ENCODE measurements at places on chromosomes 2 and 18.
A peak's percentile ranks its signal among the peaks of the same experiment; 100 is the strongest.

- DNase-seq, result no peak
Observed at GRCh38 chr2:136129601-136130000, 11.7 kb upstream of the CXCR4 start.

- peak; percentile 10 for DNase-seq
Observed at GRCh38 chr18:77059294-77059916, 73.2 kb downstream of the MBP start.

GRCh38 chr2:178829299-178829960 lies 22.2 kb upstream of the TTN start:
- no peak for DNase-seq

GRCh38 chr18:47461406-47461948 lies 210.0 kb upstream of the SKOR2 start:
- no peak for DNase-seq

- no peak for DNase-seq
Observed at GRCh38 chr18:8097927-8098326, 511.3 kb upstream of the RAB12 start.

DNA sequence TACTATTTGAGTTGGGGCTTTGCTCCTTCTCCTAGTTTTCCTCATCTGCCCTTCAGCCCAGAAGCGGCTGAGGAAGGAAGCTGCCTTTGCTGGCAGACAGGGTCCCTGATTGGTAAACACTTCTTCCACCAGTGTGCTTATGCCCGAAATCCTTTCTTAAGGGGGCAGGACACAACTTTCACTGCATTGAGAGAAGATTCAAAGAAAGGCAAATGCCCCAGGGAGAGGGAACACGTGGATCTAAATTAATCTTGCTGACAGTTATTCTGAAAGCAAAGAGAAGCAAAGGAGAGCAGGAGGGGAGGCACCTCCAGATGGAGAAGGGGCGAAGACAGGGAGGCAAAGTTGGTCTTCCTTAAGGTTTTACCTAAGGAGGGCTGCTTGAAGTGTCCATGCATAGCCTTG lies 92.1 kb upstream of the EFEMP1 start:
- DNase-seq, result no peak

- no peak for DNase-seq
Observed at GRCh38 chr18:55114876-55115275, 155.6 kb upstream of the CCDC68 start.

DNA sequence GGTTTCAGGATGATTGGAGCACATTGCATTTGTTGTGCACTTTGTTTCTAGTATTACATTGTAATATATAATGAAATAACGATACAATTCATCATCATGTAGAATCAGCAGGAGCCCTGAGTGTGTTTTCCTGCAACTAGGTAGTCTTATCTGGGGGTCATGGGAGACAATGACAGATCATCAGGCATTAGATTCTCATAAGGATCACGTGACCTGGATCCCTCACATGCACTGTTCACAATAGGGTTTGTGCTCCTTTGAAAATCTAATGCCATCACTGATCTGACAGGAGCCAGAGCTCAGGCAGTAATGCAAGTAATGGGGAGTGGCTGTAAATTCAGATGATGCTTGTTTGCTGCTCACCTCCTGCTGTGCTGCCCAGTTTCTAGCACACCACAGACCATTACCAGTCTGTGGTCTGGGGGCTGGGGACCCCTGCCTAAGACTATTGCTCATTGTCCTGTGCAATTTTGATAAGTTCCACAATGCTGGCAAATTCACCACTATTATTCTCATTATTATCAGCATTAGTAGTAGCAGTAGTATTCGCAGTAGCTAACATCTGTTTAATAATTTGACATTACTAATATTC lies 428.7 kb upstream of the TNP1 start:
- no peak for DNase-seq

GRCh38 chr2:238158509-238159070 lies at the start of gene ERFE:
Gene ERFE, plus strand, starts transcription at chr2:238158970. Its CDS starts 38 bp downstream, at chr2:238159008.
- DNase-seq, result no peak

GRCh38 chr2:224438726-224439125 lies 36.8 kb upstream of the FAM124B start:
- DNase-seq, result no peak

DNA sequence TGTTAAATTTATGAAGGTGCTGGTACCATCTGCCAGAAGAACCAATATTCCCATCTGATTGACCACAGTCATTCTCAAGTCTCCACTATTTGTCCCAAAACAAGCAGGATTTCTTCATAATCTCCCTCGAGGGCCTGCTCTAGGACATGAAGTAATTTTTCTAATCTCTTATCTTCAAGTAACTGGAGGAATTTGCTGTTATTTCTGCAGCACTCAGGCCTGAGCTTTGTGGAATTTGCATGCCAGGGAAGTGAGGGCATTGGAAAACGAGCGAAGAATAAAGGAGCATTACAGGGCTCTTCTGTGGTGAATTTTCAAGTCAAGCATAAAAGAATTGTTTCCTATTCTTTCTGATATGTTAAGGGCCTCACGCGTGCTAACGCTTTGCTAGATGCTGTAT lies 161.2 kb upstream of the EPAS1 start:
- DNase-seq, result no peak

DNA sequence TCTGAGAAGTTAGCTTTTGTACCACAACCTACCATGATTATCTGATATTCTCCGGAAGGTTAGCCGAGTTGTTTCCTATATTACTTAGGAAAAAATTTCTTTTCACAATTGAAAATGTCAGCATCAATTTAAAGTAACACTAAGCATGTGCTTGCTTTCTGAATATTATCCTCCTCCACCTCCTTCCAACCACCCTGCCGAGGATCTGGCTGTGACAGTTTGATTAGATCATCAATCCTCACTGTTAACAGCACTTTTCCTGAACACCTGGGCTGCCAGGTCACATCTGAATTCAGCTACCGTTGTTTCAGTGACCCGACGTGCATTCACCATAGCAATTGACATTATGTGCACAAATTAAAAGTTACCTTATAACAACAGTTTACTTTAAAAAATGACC lies 207.0 kb downstream of the ZNF407 start:
- no peak for DNase-seq

- DNase-seq, result no peak
Observed at GRCh38 chr2:133685636-133686215, 117.5 kb upstream of the NCKAP5 start.

- no peak for DNase-seq
Observed at GRCh38 chr18:78543201-78543725, 436.4 kb upstream of the SALL3 start.

DNA sequence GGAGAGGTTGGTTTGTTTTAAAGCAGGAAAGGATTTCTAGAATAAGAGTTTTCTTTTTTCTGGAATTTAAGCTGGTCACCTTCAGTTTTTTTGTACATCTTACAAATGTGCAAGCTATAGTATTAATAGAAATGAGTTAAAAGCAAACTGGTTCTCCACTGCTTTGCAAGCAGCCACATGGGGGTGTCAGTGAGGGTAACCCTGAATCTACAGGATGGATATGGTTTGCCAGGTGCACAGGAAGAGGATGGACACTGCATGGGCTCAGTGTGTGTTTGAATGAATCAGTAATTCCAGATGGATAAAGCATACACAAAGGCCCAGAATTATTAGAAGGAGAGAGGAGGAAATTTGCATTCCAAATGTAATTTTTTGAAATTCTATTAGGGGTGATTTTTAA lies 89.0 kb downstream of the MAPRE2 start:
- no peak for DNase-seq

- DNase-seq, result no peak
Observed at GRCh38 chr2:37766106-37766505, 94.7 kb upstream of the CDC42EP3 start.

GRCh38 chr2:160726046-160726445 lies 232.4 kb upstream of the RBMS1 start:
- DNase-seq, result no peak
